ENCODE measurements at places on chromosomes 1 and 21.

DNA sequence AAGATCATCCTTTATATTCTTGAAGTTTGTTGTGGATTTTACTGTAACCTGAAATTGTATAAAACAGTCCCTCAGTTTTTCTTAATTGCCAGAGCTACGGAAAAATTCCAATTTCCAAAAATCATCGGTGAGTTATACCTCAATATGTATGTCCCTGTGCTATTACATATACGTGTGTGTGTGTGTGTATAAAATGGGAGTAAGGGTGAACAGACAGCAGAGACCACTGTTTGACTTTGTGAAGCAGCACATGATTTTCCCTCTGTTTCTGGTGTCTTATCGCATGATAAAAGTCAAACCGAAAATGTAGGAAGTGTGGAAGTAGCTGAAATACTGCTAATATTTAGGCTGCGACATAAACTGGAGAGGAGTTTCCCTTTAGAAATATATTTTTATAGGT is 1.2 kb downstream of the OR2T1 start:
- H3K27me3 ChIP-seq = no peaks in the 10 kb centered on the region
- no peak overlapping the region for H3K4me3 ChIP-seq
- no peak for DNase-seq
- no peaks in the 10 kb centered on the region for H3K4me1 ChIP-seq
- no peaks in the 10 kb centered on the region for H3K36me3 ChIP-seq

- DNase-seq = no peak
- no peak overlapping the region for H3K4me3 ChIP-seq
- H3K4me1 ChIP-seq = peaks cover 8% of the 10 kb centered on the region
- H3K27me3 ChIP-seq = no peaks in the 10 kb centered on the region
- H3K36me3 ChIP-seq = no peaks in the 10 kb centered on the region
- H3K27ac ChIP-seq = peak overlapping the region; percentile 37
Observed at GRCh38 chr1:85605484-85606413, 25.2 kb downstream of the CCN1 start.

DNA sequence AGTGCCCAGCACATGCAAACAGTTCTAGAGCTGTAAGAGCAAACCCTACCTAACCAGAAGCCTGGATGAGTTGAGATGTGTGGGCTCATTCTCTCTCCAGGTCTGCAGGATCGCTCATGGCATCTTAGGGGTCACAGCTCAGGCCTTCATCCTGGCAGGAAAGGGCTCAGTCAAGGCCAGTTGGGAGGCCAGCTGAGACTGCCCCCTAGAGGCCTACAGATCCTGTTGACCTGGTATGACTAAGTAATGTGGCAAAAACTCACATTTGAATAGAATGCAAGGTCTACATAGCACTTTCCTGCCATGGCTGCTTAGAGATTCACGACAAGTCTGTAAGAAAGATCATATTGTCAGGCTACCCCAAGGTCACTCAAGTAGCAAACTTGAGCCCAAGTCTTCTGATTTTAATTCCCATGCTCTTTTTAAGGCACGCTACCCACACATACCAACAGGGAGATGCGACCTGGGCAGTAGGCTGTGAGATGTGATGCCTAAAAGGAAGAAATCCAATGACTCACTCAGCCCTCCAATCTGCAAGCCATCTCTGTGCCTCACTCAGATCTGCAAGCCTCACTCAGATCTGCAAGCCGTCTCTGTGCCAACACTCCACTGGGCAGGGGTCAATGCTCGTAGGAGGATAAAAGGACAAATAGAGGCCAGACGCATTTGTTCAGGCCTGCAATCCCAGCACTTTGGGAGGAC is 5.1 kb upstream of the CAPN8 start:
- H3K36me3 ChIP-seq = no peaks in the 10 kb centered on the region
- H3K27ac ChIP-seq = no peak overlapping the region
- no peak for DNase-seq
- peaks cover 3% of the 10 kb centered on the region for H3K27me3 ChIP-seq

- no peaks in the 10 kb centered on the region for H3K36me3 ChIP-seq
- H3K4me1 ChIP-seq = peaks cover 32% of the 10 kb centered on the region
- DNase-seq = no peak
- no peak overlapping the region for H3K4me3 ChIP-seq
- H3K27me3 ChIP-seq = peaks cover 17% of the 10 kb centered on the region
Observed at GRCh38 chr1:201013031-201013485, 10.5 kb downstream of the KIF21B start.

- no peaks in the 10 kb centered on the region for H3K27me3 ChIP-seq
- no peak overlapping the region for H3K27ac ChIP-seq
- no peak for DNase-seq
- H3K4me1 ChIP-seq = no peaks in the 10 kb centered on the region
- H3K4me3 ChIP-seq = no peak overlapping the region
Observed at GRCh38 chr1:40435876-40436275, 14.4 kb upstream of the ZFP69B start.

- H3K4me1 ChIP-seq = peaks cover 23% of the 10 kb centered on the region
- H3K36me3 ChIP-seq = no peaks in the 10 kb centered on the region
- no peak overlapping the region for H3K4me3 ChIP-seq
- H3K27ac ChIP-seq = no peak overlapping the region
- no peak for DNase-seq
Observed at GRCh38 chr1:81437213-81437612, 363.5 kb upstream of the ADGRL2 start.

DNA sequence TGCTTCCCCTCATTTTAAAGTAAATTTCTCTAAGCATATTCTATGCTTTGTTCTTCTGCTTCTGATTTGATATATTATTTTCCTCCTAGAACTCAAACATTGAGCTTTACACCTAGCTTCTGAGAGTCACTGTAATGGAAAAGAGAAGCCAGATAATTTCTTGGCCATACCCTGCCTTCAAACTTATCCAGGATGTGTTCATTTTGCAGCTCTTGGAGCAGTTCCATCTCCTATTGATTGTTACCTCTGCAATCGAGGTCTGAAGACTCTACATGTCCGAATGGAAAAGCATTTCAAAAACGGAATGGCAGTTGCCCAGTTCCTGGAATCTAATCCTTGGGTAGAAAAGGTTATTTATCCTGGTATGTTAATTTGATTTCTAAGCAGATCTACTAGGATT is 20.8 kb downstream of the CTH start:
- DNase-seq = no peak
- H3K36me3 ChIP-seq = peaks cover 20% of the 10 kb centered on the region
- H3K4me3 ChIP-seq = no peak overlapping the region
- H3K27ac ChIP-seq = no peak overlapping the region
- no peaks in the 10 kb centered on the region for H3K4me1 ChIP-seq

- H3K27me3 ChIP-seq = peaks cover 7% of the 10 kb centered on the region
- DNase-seq = no peak
- H3K4me3 ChIP-seq = peak overlapping the region; percentile 99
- peaks cover 39% of the 10 kb centered on the region for H3K36me3 ChIP-seq
- H3K27ac ChIP-seq = peak overlapping the region; percentile 97
Observed at GRCh38 chr21:26843933-26844257, 1.3 kb downstream of the ADAMTS1 start.

DNA sequence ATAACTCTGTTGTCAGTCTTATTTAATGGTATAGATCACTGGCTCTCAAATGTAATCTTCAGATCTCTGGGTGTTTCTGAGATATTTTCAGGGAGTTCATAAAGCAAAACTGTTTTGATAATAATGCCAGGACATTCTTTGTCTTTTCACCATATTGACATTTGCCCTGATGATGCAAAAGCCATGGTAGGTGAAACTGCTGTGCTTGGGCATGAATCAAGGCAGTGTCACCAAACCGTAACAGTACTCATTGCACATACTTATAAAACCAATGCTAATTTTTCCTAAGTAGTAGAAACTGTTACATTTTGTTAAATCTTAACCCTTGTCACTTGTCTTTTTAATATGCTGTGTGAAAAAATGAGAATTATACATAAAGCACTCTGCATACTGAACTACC is 76.0 kb downstream of the RPS6KC1 start:
- no peaks in the 10 kb centered on the region for H3K27me3 ChIP-seq
- no peak overlapping the region for H3K27ac ChIP-seq
- no peak overlapping the region for H3K4me3 ChIP-seq
- peaks cover 5% of the 10 kb centered on the region for H3K36me3 ChIP-seq

DNA sequence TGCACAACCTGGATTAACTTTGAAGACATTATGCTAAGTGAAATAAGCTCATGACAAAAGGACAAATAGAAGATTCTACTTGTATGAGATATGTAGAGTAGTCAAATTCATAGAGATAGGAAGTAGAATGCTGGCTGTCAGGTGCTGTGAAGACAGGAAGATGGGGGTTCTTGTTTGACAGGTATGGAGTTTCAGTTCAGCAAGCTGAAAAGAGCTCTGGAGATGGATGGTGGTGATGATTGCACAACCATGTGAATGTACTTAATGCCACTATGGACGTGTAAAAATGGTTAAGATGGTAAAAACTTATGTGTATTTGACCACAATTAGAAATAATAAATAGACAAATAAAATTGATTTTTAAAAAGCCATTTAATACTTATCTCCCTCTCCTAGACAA is 169.8 kb upstream of the DUSP10 start:
- no peaks in the 10 kb centered on the region for H3K36me3 ChIP-seq
- no peak for DNase-seq
- no peak overlapping the region for H3K27ac ChIP-seq
- no peak overlapping the region for H3K4me3 ChIP-seq

GRCh38 chr21:25737421-25737820 is 2.6 kb downstream of the GABPA start:
- DNase-seq = no peak
- peak overlapping the region; percentile 95 for H3K27ac ChIP-seq
- H3K36me3 ChIP-seq = peaks cover 17% of the 10 kb centered on the region
- peak overlapping the region; percentile 94 for H3K4me3 ChIP-seq
- H3K27me3 ChIP-seq = peaks cover 3% of the 10 kb centered on the region

DNA sequence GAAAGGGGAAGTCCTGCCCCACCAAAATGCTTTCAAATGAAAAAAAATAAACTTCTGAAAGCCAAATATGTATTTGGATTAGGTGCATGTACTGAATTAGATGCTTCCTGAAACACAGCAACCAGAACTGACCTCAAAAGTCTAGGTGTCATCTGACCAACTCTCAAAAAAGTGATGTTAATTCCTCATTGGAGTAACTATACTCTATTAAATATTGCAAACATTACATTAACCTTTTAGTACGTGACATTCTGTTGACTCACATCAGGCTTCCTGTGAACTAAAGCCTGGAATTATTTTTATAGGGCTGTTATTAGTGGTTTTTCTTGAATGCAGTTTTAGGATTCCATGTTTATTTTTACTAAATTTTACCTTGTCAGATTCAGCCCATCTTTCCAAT is 73.5 kb downstream of the ASTN1 start:
- no peak for DNase-seq
- H3K36me3 ChIP-seq = no peaks in the 10 kb centered on the region
- no peak overlapping the region for H3K4me3 ChIP-seq
- peaks cover 18% of the 10 kb centered on the region for H3K27me3 ChIP-seq
- H3K27ac ChIP-seq = no peak overlapping the region

GRCh38 chr21:24050231-24050630 is 1557.0 kb downstream of the MRPL39 start:
- no peaks in the 10 kb centered on the region for H3K36me3 ChIP-seq
- H3K27ac ChIP-seq = no peak overlapping the region
- no peak overlapping the region for H3K4me3 ChIP-seq

- no peaks in the 10 kb centered on the region for H3K36me3 ChIP-seq
- H3K27me3 ChIP-seq = peaks cover 1% of the 10 kb centered on the region
- no peak overlapping the region for H3K4me3 ChIP-seq
Observed at GRCh38 chr21:42346441-42346840, 4.4 kb downstream of the TFF2 start.
